ENCODE measurements at places on chromosomes 7 and 10.
A peak's percentile ranks its signal among the peaks of the same experiment; 100 is the strongest.

- DNase-seq, result no peak
Measured at GRCh38 chr10:127804696-127805095, 67.7 kb downstream of the FOXI2 start.

DNA sequence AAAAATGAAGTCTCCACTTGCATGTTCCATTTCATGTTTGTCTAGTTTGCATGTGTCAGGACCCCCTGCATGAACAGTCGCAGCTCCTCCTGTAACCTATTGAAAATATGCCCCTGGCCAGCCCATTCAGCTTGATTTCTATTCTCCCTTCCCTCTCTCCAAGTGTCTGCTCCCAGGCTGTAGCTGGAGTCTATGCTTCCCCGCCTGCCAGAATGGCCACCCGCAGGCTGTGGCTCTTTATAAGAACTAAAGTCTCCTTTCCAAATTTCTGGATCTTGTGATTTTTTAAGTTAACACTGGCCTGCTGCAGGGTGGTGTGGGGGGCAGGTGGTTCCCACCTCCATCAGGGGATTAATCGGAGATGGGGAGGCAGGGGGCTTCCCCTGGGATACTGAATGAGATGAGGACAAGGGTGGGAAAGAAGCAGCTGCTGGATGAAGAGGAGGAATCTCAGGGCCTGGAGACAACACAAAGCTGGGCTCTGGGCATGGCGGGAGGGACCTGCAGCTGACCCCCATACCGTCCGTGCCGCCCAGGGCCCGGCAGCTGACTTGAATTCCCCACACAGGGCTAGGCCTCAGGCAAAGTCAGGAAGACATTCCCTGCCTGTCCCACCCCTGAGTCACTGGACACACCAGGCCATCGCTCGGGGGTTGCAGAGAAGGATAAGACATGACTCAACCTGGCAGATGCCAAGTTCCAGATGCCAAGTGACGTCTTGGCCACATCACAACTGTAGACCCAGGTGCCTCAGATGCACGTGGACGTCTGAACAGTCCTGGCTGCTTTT, 399.5 kb upstream of the FOXK1 start:
- no peak for DNase-seq

GRCh38 chr10:127556916-127557315, 7.8 kb downstream of the NPS start:
- no peak for DNase-seq

GRCh38 chr7:72408966-72409637, 3.0 kb downstream of the CALN1 start:
- no peak for DNase-seq

DNA sequence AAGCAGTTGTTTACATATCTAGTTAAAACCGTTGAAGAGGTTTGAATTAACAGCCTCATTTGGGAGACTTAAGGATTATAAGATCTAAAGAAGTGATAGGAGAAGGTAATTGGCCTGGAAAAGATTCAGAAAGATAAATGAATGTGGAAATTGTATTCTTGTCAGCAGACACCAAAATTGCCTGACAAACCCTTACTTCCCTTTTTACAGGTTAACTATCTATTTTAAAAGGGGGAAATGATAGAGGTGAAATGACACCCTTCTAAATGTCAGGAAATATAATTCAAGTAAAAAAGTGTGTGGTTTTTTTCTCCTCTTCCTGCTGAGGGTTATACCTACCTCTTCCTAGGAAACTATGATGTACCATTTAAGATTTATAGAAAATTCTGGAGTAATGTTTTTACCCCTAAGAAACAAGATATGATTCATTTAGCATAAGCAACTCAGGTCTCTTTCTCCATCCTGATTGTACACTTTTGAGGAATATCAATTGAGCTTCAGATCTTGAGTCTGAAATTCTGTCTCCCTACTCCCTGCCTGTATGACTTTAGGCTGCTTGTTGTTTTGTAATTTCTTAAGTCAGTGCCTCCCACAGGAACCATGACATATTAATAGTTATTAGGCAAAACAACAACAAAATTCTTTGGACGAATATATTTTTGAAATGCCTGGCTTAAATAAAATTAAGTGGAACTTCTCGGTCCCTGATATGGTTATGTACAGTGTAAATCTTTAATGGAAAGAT, 250.4 kb downstream of the RNLS start:
- peak; percentile 54 for DNase-seq

DNA sequence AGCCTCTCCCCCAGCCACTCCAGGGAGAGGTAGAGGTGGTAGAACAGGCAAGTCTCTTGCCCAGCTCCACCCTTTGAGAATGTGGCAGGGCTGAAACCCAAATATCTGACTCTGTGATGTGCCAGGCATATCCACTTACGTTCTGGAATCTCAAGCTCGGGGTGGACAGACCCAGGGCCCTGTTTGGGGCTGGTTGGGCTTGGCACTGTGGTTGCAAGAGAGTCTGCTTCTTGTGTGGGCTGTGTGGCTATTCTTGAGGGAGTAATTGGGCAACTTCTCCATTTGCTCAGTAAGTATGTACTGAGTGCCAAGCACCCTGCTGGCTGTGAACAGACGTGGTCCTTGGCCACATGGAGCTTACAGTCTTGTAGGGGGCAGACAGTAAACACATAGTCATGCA, 4.7 kb downstream of the UBTD1 start:
- no peak for DNase-seq

DNA sequence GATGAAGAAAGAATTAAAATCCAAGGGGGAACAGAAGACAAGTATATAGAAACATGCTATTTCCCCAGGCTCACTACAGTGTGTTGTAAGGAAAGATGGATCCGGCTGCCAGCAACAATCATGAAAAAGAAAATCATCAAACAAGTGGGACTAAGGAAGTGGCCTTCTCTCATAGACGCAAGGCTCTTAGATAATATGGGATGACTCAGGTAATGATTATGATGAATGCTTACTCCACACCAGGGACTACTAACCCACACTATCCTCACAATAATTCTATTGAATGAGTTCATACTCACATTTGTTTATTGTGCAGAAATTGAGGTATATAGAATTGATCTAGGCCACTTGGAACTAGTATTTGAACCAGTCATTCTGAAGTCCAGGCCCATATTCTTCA, 111.2 kb upstream of the BET1 start:
- DNase-seq, result no peak

DNA sequence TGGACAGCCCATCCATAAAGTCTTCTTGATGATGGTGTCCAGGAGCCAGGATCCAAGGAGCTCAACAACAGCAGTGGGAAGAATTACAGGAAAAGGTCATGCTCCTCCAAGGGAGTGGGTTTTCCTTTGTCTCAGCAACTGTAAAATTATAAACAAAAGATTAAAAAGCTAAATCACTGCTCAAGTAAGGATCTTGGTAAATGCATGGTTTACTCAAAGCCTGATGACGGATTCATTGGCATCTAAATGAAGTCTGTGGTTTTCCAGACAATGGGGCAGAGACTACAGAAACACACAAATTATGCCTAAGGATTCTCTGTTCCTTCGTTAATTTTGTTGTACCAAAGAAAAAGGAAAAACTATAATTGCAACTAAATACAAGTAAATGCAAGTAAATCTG, 36.4 kb upstream of the DLX6 start:
- DNase-seq, result no peak

GRCh38 chr7:123571684-123572083, 14.1 kb upstream of the NDUFA5 start:
- DNase-seq, result no peak

- no peak for DNase-seq
Measured at GRCh38 chr7:91043924-91044645, 220.1 kb upstream of the FZD1 start.

DNA sequence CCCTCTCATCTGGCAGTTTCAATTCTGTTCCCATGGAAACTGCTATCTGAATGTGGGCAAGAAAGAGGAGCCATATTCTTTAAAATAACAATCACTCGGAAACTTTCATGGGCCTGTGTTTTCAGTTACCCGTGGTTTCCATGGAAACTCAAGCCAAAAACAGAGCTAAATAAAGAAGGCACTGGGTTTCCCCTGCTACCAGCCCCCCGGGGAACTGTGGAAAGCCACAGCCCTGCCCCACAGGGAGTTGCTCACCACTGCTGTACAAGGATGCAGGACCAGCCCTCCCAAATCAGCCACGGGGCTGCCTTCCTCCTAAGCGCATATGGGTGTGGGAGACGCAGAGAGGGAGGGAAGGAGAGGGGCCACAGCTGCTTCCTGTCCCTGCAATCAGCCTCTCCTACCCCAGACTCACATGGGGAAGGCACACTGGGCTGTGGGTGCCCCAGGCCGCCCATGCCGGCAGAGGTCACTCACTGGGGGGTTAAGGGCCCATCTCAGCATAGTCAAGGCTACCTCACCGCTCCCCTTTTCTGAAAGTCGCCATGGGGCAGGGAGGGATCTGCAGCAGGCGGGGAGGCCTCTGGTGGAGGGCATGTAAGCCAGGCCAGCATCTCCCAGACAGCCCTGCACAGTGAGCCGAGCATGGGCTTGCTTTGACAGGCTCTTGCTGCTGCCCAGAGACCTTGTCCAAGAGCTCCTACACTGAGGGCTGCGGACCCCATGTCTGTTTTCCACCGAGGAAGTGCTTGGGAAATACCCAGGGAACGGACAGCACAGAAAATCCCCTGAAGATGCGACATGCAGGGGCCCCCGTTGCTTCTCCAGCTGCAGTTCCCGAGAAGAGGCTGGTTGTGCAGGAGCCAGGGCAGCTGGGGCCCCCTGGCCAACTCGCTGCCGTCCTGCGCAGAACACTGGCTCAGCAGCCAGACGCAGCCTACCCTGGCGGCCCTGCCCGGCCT, 157.3 kb upstream of the PPP2R2D start:
- DNase-seq, result peak; percentile 95

GRCh38 chr10:97012470-97012869, 173.3 kb downstream of the SLIT1 start:
- no peak for DNase-seq

DNA sequence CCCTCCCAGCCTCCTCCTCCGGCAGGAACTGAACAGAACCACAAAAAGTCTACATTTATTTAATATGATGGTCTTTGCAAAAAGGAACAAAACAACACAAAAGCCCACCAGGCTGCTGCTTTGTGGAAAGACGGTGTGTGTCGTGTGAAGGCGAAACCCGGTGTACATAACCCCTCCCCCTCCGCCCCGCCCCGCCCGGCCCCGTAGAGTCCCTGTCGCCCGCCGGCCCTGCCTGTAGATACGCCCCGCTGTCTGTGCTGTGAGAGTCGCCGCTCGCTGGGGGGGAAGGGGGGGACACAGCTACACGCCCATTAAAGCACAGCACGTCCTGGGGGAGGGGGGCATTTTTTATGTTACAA, 83.3 kb downstream of the PAX2 start:
- DNase-seq, result peak; percentile 46

DNA sequence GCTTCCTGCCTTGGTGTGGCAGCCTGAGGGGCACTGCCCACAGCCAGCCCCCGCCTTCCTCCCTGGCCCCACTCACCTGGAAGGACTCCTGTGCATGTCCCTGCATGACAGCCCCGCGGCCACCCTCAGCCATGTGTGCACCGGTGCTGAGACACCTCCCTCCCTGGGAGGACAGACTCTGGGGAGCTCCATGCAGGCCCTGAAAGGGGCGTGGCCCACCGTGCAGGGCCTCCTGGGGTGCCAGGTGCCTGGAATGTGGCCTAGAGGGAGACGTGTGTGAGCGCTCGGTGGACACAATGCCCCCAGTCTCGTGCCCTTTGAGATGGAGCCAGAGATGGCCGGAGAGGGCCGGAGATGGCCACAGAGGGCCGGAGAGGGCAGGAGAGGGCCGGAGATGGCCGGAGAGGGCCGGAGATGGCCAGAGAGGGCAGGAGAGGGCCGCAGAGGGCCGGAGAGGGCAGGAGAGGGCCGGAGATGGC, 59.1 kb upstream of the PPP2R2D start:
- no peak for DNase-seq

GRCh38 chr7:140592964-140593671, 47.5 kb downstream of the DENND2A start:
- DNase-seq, result no peak

DNA sequence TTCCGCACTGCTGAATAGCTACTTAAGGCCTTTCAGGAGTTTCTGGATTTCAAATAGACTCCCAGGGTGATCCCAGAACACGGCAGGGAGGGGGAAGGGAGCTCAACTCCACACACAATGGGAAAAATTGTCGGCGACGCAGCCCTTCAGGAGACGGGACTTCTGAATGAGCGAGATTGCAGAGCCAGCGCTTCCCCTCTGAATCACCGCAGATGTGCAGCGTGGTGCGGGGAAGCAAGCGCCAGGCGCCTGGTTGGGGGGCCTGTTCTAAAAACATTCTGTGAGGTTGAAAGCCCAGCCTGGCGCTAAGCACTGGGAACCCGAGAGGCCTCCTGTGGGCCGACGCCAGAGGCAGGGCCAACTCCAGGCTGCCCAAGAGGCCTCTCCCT, 163.3 kb downstream of the MAD1L1 start:
- DNase-seq, result no peak

DNA sequence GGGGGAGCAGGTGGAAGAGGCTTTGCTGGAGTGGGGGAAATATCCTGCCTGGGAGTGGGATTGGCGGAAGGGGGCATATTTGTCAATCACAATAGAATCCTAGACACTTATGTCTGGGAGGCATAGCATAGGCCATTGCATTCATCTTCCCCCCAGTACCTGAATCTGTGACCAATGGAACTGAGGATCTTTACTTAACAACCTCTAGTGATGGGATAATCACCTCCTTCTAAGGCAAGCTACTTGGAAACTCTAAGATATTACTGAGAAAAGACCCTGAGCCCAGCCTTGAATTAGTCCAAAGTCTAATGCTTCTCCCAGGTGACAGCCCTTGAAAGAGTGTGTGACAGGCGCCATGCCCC, 90.7 kb downstream of the NPSR1 start:
- DNase-seq, result no peak

Measured in common myeloid progenitor, CD34-positive (primary cell).